Amygdala (tissue), 56 donors: ENCODE measurements at places on chromosomes 2 and 18.

DNA sequence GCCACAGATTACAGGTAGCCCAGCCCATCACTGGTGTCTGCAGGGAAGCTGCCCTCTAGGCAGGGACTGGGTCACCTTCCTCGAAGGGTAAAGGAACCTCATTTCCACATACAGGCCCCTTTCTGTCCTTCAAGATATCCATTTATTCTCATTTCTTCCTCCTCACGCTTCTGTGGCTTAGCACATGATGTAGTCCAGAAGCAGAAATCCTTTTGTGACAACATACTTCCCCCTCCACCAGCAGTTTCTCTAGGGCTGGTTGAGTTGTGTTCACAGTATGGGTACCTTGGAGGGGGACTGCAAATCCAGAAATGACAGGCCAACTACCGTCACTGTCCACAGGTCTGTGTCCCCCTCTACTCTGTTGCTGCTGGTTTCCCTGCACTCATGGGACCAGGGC is 364.9 kb downstream of the ANAPC1 start:
- DNase-seq: no peak

DNA sequence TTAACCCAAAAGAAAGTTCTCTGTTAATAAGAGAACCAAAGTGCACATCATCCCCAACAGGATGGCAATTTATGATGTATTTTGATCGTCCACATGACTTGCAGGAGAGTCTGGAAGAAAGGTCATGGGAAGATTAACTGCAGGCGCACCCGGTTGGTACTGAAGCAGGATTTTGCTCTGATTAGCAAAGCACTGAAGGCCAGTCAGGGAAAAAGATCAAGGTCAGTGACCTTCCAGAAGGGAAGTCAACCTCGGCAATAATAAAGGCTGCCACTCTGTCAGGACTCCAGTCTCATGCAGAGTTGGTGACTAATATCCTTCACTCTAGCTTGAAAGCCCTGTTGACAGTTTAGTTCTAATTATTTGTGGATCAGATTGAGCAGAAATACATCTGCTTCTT is 432.7 kb upstream of the RAB12 start:
- no peak for DNase-seq

- no peak for DNase-seq
Measured at GRCh38 chr18:44309185-44309584, 371.5 kb upstream of the SETBP1 start.

DNA sequence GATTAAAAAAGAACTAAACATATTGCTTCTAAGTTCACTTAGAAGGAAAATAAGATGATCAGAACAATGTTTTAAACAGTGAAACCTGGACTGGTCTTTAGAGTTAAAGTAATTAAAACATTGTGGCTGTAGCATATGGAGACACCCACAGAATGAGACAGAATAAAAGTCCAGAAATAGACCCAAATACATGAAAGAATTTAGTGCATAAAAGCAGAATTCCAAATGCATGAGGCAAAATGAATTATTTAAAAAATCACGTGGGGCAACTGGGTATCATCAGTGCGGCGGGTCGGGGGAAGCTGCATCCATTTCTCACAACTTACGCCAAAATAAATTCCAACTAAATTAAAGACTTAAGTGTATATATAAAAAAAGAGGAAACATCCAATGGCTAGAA is 12.1 kb downstream of the RNF149 start:
- DNase-seq: no peak

- DNase-seq: no peak
Measured at GRCh38 chr2:208645226-208645625, 238.6 kb downstream of the PTH2R start.
